ENCODE measurements at places on chromosomes 2 and 18.

DNA sequence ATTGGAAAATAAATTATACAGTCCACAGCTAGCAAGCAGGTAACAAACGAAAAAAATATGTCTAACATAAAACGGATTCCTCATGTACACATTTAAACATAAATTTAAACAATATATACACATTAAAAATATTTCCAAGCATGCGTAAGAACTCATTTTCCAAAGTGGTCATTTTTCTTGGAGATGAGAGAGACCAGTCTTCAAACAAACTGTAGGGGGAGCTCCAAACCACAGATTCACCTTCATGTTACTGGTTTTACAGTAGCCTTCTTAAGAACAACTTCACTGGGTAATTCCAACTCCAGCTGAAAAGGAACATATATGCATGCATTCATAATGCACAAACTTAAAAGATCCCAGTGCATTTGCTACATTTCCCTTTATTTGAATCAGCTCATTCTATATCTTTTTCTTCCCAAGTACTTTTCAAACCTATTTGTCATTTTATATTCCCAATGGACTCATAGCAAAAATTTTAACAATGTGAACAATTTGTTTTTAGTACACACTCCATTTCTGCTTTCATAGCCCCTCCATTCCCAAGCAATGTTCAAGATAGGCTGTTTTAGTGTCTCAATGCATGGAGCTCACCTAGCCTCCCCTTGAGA lies 4.7 kb upstream of the STAMBP start:
- peak; percentile 70 for DNase-seq

DNA sequence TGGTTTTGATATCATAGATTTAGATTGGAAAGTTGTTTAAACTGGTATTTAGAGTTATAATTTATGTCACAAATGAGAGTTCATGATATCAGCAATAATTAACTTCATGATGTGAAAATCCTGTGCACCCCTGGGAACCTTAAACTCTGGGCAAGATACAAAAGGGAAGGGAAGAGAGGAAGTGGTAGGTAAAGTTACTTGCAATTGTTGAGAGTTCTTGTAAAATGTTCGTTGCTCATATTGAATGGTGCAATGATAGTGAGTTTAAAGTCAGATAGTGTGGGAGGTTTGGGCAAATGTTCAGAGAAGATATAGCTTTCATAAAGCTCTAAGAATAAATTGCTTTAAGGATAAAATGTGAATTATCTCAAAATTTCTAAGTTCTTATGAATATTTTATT lies 75.4 kb downstream of the SP110 start:
- DNase-seq: peak; percentile 66

DNA sequence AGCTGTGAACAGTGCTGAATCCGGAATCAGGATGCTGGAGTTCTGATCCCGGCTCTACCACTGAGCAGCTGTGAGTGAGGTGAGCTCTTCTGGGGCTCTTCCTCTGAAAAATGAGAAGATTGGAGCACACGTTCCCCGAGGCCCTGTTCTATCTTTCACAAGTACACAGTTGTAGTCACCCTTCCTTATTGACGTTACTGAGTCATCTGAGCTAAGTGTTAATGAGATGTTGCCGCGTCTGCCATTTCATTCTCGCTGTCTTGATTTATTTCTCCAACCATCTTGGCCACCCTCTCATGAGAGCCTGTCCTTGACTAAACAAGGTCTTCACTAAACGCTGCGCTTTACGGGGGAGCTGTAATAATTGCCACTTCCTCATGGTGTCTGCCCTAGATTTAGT lies 31.9 kb upstream of the EFR3B start:
- peak; percentile 2 for DNase-seq

DNA sequence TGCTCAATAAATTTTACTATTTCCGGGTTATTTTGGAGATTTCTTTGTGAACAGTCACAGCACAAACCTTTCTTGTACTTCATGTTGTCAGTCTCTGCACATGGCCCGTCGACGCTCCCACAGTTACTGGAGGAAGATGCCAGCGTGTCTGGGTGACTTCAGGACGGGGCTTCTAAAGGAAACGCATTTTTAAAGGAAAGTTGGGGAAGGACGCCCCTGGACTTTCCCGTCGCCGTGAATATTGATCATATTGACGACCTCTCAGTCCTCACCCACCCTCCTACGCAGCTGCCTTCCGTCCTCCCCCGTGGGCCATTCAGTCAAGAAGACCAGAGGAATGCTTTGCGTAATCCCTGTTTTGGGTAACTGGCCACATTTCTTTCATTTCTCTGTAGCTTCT lies 71.1 kb upstream of the SNTG2 start:
- no peak for DNase-seq

- no peak for DNase-seq
These were observed 423.4 kb upstream of the ID2 start for GRCh38 chr2:8258406-8258805.

DNA sequence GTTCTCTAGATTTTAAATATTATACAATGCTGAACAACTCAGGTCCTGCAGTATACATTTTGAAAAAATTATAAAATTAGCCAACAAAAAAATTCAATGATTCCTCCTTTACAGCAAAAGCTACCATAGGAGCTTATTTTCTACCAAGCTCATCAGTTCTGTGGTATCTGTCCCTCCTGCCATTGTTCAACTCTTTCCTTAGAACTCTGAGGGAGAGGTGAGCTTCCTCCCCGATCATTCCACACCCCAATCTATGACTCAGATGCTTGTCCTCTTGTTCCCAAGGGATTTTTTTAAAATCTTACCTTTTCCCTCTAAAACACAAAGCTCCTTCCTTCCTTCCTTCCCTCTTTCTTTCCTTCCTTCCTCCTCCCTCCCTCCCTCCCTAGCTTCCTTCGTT lies 13.5 kb downstream of the DPP4 start:
- no peak for DNase-seq

DNA sequence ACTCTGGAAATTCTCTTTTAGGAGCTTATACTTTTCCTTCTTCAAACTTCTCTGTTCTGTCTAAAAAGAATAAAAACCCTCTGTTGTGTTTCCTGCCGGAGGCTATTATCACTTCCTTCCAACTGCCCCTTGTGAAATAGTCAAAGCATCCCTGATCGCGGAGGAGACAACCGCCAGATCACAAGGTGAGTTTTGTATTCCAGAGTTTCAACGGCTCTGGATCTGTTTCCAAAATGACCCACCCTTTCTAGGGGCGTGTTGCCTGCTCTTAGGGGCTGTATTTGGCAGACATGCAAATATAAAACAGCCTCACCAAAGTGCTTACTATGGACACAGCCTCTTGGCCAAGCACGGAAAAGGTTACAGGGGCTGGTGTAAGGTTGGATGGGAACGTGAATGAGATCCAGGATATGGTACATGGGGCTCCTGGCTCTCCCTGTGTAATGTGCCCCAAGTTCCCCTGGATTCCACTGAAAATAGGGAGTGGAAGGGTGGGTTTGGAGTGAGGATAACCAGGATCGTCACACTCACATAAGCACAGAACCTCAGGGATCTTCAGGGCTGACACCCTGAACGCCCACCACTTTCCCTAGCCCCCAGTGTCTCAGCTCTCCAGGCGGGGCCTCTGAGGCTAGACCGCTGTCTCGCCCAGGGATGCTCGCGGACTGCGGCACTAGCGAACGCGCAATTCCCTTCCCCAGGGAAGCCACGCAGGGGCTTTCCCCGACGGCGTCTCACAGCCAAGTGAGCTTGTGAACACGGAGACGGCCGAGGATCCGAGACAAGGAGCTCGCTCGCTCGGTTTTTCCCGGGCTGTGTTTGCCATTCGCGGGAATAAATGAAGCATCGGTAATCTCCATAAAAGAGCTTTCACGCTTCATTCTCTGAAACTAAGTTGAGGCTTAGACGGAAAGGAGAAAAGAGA lies 14.4 kb downstream of the EN1 start:
- no peak for DNase-seq

GRCh38 chr2:238478216-238478615 lies 51.5 kb downstream of the ASB1 start:
- no peak for DNase-seq

DNA sequence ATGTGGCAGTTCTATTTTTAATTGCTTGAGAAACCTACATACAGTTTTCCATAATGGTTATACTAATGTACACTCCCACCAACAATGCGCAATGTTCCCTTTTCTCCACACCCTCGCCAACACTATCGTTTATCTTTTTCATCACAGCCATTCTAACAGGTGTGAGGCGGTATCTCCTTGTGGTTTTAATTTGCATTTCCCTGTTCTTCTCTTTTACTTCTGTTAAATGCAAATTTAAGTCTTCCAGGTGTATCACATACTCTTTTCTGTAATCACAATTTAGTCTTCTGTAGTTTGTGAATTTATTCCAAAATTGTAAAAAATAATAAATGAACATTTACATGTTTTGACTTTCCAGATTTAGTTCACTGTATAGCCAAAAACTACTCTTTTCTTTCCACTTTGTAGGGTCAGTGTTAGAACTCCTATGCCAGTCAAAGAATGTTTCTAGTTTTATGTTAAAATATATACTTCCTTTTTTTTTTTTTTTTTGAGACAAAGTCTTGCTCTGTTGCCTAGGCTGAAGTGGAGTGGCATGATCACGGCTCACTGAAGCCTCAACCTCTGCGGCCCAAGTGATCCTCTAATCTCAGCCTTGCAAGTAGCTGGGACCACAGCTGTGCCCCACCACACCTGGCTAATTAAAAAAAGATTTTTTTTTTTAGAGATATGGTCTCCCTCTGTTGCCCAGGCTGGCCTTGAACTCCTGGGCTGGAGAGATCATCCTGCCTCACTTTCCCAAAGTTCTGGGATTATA lies 15.4 kb upstream of the ACYP2 start:
- no peak for DNase-seq

GRCh38 chr18:61556862-61557261 lies 223.6 kb downstream of the CDH20 start:
- DNase-seq: no peak

- DNase-seq: no peak
These were observed 122.9 kb upstream of the UNC80 start for GRCh38 chr2:209648714-209649113.

- DNase-seq: no peak
These were observed 482 bp downstream of the DLGAP1 start for GRCh38 chr18:4454537-4455112.

GRCh38 chr2:13057671-13058070 lies 340.9 kb downstream of the TRIB2 start:
- no peak for DNase-seq

- DNase-seq: no peak
These were observed 10.5 kb downstream of the VIT start for GRCh38 chr2:36707050-36707449.

DNA sequence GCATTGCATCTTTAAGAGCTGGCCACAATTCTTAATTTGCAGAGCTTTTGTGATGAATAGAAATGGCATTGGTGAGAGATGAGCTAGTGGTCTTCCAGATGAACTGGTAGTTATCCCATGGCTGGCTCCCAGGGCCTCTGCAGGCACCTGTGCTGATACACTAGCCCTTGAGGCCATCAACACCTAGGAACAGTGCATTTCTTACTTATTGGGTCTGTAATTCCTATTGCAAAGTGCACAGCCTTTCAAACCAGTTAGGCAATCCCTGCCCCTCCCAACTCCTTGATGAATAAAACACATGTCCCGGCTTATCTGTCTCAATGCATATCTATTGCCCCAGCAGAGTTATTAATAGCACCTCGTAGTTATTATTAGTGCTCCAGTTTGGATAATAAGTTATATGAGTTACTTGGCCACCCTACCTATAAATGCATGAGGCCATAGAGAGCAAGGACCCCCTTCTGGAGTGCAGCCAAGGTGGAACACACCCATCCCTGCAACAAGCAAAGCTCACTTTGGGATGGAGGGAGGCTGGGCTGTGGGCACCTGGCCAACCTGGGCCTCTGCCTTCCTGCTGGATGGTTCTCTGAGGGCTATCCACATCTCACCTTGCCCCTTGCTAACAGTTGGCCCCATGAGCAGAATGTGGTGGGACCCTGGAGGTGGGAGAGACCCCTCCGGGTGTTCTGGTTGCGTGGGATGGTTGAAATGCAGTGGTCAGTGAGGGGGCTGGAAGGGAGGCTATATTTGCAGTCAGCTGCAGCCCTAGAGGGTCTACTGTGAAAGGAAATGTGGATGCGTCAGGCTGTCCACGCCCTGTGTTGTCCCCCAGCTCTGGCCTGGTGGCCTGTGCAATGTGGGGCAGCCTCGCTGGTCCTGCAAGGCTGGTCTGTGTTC lies 455.9 kb upstream of the HS6ST1 start:
- no peak for DNase-seq

DNA sequence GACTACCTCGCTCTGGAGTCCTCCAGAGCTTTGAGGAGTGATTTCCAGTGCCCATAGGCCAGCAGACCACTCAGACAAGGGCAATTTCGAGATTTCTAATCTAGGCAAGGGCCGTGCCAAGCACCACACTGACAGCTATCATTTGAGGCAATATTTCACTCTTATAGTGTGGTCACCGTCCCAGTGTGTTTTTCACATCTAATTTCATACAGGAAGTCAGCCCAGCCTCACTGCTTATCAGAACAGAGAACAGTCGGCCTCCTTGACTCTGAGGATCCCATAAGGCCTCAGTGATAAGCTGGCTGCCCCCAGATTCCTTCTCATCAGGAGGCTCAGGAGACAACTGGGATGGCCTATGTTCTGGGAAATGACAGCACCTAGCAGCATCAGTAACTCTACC lies 581 bp downstream of the CAPN14 start:
- no peak for DNase-seq

DNA sequence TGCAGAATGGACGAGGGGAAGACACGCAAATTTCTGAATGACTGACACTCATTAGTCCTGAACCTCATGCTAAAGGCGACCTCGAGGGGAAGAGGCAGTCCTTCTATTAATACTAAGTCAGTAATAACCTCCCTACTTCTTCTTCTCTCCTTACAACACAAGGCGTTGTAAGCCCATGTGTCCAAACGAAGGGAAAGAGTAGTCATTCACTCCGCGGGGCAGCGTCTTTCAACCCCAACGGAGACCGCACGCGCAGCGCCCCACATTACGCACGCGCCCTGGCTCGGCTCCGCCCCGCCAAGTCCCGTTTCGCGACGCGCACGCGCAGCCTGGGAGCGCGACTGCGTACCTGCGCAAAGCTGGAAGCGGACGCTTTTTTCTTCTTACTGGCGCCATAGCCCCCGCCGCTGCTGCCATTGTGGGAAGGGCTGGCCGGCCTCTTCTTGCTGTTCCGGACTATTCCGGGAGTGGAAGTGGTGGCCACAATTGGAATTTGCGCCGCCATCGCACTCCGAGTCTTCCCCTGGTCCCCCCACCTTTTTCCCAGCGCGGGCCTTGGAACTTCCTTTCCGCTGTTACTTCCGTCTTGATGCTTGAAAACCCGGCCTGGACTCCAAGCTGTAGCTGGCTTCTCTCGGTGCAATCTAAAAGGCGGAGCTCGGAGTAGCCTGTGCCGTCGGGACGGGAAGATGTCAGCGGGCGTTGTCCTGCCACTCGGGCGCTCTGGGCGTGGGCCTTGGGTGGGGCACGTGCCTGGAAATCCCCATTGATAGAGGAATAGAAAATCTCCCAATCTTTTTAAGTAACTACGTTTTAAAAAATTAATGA lies at the start of gene INO80C:
INO80C (minus strand) TSS at position 591 of the 828 bp plus-strand sequence; CDS start at position 505, 86 bp downstream.
- DNase-seq: peak; percentile 97

GRCh38 chr2:64260093-64260803 lies 116.0 kb upstream of the PELI1 start:
- no peak for DNase-seq

All from HL-60 (cell line).